Activated gamma-delta T cell (primary cell): ENCODE measurements at places on chromosomes 1 and 21.

- DNase-seq = no peak
Measured at GRCh38 chr1:232352366-232352765, 277.6 kb downstream of the SIPA1L2 start.

- DNase-seq = no peak
Measured at GRCh38 chr1:198072177-198072576, 84.6 kb upstream of the NEK7 start.

GRCh38 chr1:59171788-59172187, 125.1 kb upstream of the FGGY start:
- no peak for DNase-seq

DNA sequence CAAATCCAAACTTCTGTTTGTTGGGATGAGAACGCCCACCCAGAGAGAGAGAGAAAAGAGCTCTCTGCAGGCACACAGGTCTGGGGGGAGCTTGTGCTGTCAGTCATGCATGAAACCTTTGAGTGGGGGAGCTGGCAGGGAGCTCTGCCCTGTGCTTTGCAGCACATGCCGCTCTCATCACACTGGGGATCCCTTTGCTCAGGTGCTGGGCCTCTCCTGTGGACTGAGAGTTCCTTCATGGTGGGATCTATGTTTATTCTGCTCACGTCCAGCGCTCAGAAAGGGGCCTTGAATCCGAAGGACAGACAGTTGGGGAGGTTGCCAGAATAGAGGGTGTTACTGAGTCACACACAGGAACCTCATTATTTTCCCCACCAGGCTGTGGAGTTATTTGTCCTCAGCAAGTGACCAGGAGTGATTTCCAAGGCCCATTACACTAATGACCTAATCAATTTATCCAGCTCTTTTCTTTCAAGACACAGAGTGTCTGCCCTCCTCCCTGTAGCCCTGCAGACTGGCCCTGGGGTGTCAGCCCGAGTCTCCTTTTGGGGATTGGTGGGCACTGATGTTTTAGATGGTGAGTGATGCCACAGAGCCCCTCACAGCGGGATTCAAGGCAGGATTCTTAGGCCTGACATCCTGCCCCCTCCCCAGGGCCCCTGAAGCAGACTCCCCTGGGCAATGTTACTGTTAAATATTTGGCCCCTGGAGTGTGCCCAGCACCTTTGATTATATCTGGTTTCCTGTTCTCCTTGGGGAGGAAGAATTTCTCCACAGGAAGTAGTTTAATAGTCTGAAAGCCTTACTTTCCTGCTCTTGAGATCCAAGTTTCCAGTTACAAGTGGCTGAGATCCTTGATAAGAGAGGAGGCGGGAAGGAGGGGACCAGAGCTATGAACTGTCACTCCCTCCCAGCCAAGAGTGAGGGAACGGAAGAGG, 22.3 kb downstream of the MYBPH start:
- DNase-seq = no peak

DNA sequence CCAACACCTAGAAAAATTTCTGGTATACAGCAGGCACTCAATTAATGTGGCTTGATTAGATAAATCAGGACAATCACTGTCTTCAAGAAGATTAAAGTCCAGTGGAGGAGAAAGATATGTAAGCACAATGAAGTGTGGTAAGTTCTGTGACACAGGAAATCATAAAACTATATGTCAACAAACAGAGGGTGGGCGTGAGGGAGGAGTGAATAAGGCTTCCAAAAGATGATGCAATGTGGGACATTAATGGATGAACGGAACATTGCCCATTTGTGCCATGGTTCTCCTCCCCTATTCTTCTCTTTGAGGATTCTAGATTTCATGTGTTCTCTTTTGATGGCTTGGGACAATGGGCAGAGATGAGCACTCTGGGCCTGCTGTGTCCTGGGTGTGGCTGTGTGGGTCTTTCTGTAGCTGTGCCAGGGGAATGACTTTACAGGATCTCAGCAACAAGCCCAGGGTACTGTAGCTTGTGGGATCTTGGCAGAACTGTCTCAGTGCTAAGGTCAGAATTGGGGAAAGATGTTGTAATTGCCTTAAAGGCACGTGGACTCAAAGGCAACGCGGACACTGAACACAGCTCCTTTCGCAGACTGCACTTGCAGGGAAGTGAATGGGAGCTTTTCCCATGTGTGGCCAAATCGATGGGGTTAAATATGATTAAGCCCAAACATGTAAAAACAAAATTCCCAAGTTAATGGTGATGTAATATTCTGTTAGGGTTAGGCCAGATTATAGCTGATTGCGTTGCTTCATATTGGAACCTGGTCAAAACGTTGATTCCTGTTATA, 366.9 kb downstream of the TGFB2 start:
- no peak for DNase-seq

DNA sequence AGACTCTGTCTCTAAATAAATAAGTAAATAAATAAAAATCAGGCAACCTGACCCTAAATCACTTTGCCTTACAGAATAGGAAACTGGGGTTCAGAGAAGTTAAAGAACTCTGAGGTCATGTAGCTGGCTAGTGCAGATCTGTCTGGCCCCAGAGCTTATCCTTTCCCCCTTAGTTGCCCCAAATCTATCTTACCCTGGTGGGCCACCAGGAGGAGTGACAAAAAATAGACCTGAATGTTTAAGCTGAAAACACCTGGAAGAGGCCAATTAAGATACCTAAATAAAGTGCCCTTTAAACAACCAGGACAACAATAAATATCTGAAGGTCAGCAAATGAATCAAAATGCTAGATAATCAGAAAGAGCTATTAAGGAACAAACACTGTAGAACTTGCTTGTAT, 59.7 kb downstream of the TEX35 start:
- DNase-seq = no peak
